ENCODE measurements at places on chromosomes 12 and 14.
A peak's percentile ranks its signal among the peaks of the same experiment; 100 is the strongest.

- DNase-seq, result no peak
Measured at GRCh38 chr14:95496111-95496681, 20.3 kb downstream of the SYNE3 start.

GRCh38 chr14:102811254-102811963 is 34.2 kb downstream of the TRAF3 start:
- DNase-seq, result no peak

DNA sequence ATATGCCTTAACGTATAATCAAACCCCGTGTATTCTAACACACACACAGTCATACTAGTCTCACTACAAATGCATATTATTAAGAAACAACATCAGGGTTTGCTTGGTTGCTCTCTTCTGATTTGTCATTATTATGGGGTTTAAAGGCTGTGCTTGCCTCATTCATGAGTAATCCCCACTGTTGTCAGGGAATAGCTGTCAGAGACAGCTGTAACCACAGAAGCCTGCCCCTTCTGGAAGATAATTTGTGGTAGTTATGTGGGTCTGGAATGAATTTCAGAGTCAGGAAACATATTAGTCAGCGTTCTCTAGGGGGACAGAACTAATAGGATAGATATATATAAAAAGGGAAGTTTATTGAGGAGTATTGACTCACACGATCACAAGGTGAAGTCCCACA is 456.9 kb upstream of the TMEM132C start:
- peak; percentile 99 for DNase-seq

- DNase-seq, result no peak
Measured at GRCh38 chr14:52002542-52002941, 13.2 kb downstream of the RTRAF start.

- DNase-seq, result no peak
Measured at GRCh38 chr14:35879151-35879648, 53.1 kb downstream of the BRMS1L start.

All from non-pigmented ciliary epithelial cell (primary cell).